ENCODE measurements at places on chromosomes 12 and 14. TPM values are rescaled to one million over a fixed set of nuclear protein-coding genes. Genes with fewer than 3 reads are reported as not detected.

The ST8SIA1 gene
- polyA plus RNA-seq, result 0.83 TPM

The CLEC9A gene
- polyA plus RNA-seq, result not detected

The PMCH gene
- polyA plus RNA-seq, result not detected

The CLEC2A gene
- not detected for polyA plus RNA-seq

The AQP5 gene
- 3.1 TPM for polyA plus RNA-seq

All from esophagus (tissue), 2 donors.